ENCODE measurements at places on chromosomes 4 and X. TPM values are rescaled to one million over a fixed set of nuclear protein-coding genes. Genes with fewer than 3 reads are reported as not detected.

Gene TLR2
- 2.6 TPM for polyA plus RNA-seq

DNA sequence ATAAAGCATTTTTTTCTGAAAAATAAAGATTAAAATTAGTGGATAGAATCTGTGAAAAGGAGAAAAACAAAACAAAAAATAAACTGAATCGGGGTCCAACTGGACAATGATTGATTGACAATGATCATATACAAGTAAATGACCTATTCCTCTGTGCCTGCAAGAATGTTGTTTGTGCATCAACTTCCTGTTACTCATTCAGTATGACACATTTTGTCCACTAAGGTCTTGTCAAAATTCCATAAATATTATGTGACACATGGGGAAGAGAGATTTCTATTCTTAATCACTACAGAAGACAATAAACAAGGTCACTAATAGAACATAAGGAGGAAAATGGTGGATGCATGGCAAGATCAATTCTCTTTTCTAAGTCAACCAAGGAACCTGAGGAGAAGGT is 54.9 kb downstream of the F8 start:
- H3K27me3 ChIP-seq, result no peaks in the 10 kb centered on the region
- DNase-seq, result no peak
- H3K4me1 ChIP-seq, result no peaks in the 10 kb centered on the region
- no peaks in the 10 kb centered on the region for H3K36me3 ChIP-seq

Gene CWH43
- not detected for polyA plus RNA-seq

DNA sequence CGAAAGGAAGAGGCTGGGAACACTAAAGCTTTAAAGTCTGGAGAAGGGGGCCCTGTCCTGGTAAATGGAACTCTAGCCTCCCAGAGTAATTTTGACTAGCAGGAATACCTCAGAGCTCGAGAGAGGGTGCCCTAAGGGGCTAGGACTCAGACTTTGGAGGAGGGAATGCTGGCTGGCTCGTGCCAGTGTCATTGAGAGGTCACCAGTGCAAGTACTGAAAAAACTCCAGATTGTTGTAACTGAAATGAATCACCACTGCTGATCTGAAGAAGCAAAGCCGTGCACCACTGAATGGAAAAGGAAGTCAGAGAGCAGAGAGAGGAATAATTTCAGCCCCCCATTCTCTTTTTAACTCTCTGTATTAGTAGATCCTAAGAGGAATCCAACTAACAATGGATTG is 690.2 kb downstream of the FAT4 start:
- H3K4me3 ChIP-seq, result no peak overlapping the region
- H3K4me1 ChIP-seq, result no peaks in the 10 kb centered on the region
- no peaks in the 10 kb centered on the region for H3K36me3 ChIP-seq

DNA sequence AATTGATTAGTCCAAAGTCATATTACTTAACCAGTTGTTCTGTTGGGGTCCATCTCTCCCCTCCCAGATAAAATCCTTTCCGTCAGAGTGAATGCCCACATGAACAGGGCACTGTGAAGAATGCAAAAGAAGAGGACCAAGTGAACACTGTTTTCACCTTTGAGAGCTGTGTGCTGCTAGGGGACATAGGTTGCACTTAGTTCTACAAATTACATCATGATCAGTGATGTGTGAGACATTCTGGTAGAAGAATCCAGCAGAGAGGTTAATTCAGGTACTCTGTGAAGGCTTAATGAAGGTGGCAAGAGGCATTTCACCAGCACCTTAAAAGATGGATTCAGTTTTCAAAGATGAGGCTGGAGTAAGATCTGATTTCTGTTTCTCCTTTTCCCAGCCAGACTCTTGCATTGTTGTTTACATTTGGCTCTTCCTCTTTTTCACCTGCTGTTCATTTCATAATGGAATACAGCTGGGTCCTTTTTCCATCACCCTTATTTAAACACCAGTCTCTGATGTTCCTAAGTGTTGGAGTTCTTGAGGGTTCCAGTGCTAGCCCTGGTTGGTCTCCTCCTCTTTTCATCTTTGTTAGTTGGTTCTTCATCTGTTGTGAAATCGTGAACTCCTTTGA is 10.9 kb downstream of the GAB1 start:
- H3K27ac ChIP-seq, result no peak overlapping the region
- DNase-seq, result no peak
- H3K36me3 ChIP-seq, result no peaks in the 10 kb centered on the region
- H3K27me3 ChIP-seq, result no peaks in the 10 kb centered on the region
- peaks cover 26% of the 10 kb centered on the region for H3K4me1 ChIP-seq

GRCh38 chr4:107930821-107931774 is at the start of gene CYP2U1:
CYP2U1 (plus strand) TSS chr4:107931549; CDS start chr4:107931644, 95 bp downstream.
- no peaks in the 10 kb centered on the region for H3K36me3 ChIP-seq
- H3K4me1 ChIP-seq, result peaks cover 35% of the 10 kb centered on the region
- no peaks in the 10 kb centered on the region for H3K27me3 ChIP-seq
- peak; percentile 87 for DNase-seq
- peak within 1 kb of the TSS; percentile 90 for H3K27ac ChIP-seq

- no peaks in the 10 kb centered on the region for H3K4me1 ChIP-seq
- H3K27me3 ChIP-seq, result no peaks in the 10 kb centered on the region
- no peaks in the 10 kb centered on the region for H3K36me3 ChIP-seq
- DNase-seq, result no peak
- H3K27ac ChIP-seq, result no peak overlapping the region
These were observed 296.9 kb downstream of the GRID2 start for GRCh38 chr4:92600638-92601037.

GRCh38 chr4:71941001-71941400 is 90.8 kb upstream of the NPFFR2 start:
- H3K27ac ChIP-seq, result no peak overlapping the region
- no peak for DNase-seq
- no peaks in the 10 kb centered on the region for H3K4me1 ChIP-seq
- H3K4me3 ChIP-seq, result no peak overlapping the region
- no peaks in the 10 kb centered on the region for H3K36me3 ChIP-seq

DNA sequence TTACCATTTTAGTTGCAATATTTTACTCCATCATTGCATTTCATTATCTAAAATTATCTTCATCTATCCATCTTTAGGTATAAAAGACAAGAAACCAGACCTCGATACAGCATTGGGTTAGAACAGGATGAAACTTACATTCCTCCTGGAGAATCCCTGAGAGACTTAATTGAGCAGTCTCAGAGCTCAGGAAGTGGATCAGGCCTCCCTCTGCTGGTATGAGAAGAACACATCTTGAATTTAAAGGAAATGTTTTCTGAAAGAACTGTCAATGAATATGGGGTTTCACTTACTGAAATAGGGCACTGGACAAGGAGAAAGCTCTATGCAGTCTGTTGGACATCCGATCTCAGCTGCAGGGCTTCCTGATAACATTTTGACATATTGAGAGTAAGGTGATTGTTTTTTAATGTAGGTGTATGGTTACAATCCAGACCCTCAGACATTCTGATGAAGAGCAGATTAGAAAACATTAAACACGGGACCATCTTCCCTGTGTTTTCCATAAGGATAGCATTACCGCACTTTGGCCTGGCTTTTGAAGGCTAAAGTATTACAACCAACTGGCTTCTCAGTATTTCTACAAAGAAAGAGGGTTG is 367.2 kb downstream of the BMPR1B start:
- no peak overlapping the region for H3K4me3 ChIP-seq
- H3K36me3 ChIP-seq, result no peaks in the 10 kb centered on the region
- H3K27ac ChIP-seq, result no peak overlapping the region
- H3K27me3 ChIP-seq, result no peaks in the 10 kb centered on the region

- no peak overlapping the region for H3K4me3 ChIP-seq
- no peak for DNase-seq
- no peak overlapping the region for H3K27ac ChIP-seq
- H3K4me1 ChIP-seq, result peaks cover 8% of the 10 kb centered on the region
- H3K27me3 ChIP-seq, result no peaks in the 10 kb centered on the region
- no peaks in the 10 kb centered on the region for H3K36me3 ChIP-seq
These were observed 144.0 kb downstream of the RBMX2 start for GRCh38 chrX:130545796-130546195.

- H3K36me3 ChIP-seq, result no peaks in the 10 kb centered on the region
- H3K27me3 ChIP-seq, result no peaks in the 10 kb centered on the region
- no peak for DNase-seq
These were observed 13.1 kb downstream of the GPR82 start for GRCh38 chrX:41737065-41737464.

Gene ESX1
- polyA plus RNA-seq, result not detected

GRCh38 chrX:13474164-13474516 is 95.3 kb upstream of the EGFL6 start:
- peak overlapping the region; percentile 68 for H3K27ac ChIP-seq
- H3K36me3 ChIP-seq, result peaks cover 5% of the 10 kb centered on the region
- H3K27me3 ChIP-seq, result no peaks in the 10 kb centered on the region
- H3K4me1 ChIP-seq, result peaks cover 69% of the 10 kb centered on the region
- peak; percentile 42 for DNase-seq

Gene C4orf51
- not detected for polyA plus RNA-seq

- H3K27ac ChIP-seq, result no peak overlapping the region
- H3K4me1 ChIP-seq, result peaks cover 28% of the 10 kb centered on the region
- no peak overlapping the region for H3K4me3 ChIP-seq
- H3K27me3 ChIP-seq, result peaks cover 21% of the 10 kb centered on the region
- DNase-seq, result no peak
- H3K36me3 ChIP-seq, result peaks cover 8% of the 10 kb centered on the region
These were observed 18.8 kb downstream of the PPP2R3B start for GRCh38 chrX:367866-368265.

Gene MTMR8
- polyA plus RNA-seq, result 3.0 TPM

Gene MAGEA11
- not detected for polyA plus RNA-seq

GRCh38 chrX:71440401-71440800 is 74.2 kb downstream of the TAF1 start:
- DNase-seq, result no peak
- H3K27ac ChIP-seq, result no peak overlapping the region
- no peaks in the 10 kb centered on the region for H3K27me3 ChIP-seq
- peaks cover 13% of the 10 kb centered on the region for H3K4me1 ChIP-seq
- peaks cover 8% of the 10 kb centered on the region for H3K36me3 ChIP-seq
- H3K4me3 ChIP-seq, result no peak overlapping the region

Gene COL25A1
- not detected for polyA plus RNA-seq

GRCh38 chr4:84531689-84532088 is 32.6 kb upstream of the NKX6-1 start:
- H3K27ac ChIP-seq, result no peak overlapping the region
- no peaks in the 10 kb centered on the region for H3K36me3 ChIP-seq
- no peak for DNase-seq
- H3K4me3 ChIP-seq, result no peak overlapping the region
- peaks cover 47% of the 10 kb centered on the region for H3K27me3 ChIP-seq

- peaks cover 41% of the 10 kb centered on the region for H3K4me1 ChIP-seq
- H3K4me3 ChIP-seq, result peak overlapping the region; percentile 50
- H3K27me3 ChIP-seq, result no peaks in the 10 kb centered on the region
- no peak for DNase-seq
These were observed 102.4 kb downstream of the PARM1 start for GRCh38 chr4:75035321-75035720.

Gene TXK
- 0.13 TPM for polyA plus RNA-seq

DNA sequence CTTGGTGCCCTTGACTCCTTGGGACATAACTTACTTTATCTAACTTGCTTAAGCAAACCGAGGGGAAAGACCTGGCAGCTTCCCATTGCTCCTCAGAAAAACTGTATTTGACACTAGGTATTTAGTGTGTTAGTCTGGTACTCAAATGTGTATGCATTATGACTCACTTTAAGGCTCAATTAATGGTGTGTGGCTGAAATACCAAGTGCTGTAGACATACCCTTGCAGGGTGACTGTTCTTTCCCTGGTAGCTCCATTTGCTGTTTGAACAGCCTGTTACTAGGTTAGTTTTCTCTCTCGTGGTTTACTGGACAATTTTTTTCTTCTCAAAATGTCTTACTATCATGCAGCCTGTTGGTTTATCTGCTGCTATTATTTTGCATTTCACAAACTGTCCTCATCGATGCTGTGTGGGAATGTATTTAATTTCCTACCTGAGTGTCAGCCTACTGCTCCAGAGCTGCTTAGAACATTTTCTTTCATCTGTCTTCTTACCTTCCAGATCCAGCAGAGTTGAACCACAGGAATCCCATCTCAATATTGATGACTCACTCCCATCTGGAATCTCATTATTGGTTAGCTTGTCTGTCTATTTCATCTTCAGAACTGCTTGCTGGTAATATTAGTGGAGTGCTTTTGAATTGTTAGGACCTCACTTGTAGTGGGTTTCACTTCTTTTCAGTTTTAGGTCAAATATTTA is 158.0 kb upstream of the FAT1 start:
- H3K4me1 ChIP-seq, result no peaks in the 10 kb centered on the region
- peak overlapping the region; percentile 41 for H3K27ac ChIP-seq
- peaks cover 3% of the 10 kb centered on the region for H3K27me3 ChIP-seq
- DNase-seq, result no peak
- no peaks in the 10 kb centered on the region for H3K36me3 ChIP-seq
- H3K4me3 ChIP-seq, result no peak overlapping the region

- peaks cover 5% of the 10 kb centered on the region for H3K4me1 ChIP-seq
- peaks cover 13% of the 10 kb centered on the region for H3K27me3 ChIP-seq
- H3K36me3 ChIP-seq, result no peaks in the 10 kb centered on the region
- no peak overlapping the region for H3K4me3 ChIP-seq
These were observed 1.3 kb downstream of the NEXMIF start for GRCh38 chrX:74923942-74924448.

- H3K4me3 ChIP-seq, result no peak overlapping the region
- H3K36me3 ChIP-seq, result no peaks in the 10 kb centered on the region
- no peak for DNase-seq
- H3K27me3 ChIP-seq, result peaks cover 16% of the 10 kb centered on the region
- no peaks in the 10 kb centered on the region for H3K4me1 ChIP-seq
These were observed 329.4 kb downstream of the ANK2 start for GRCh38 chr4:113378836-113379235.

GRCh38 chr4:126976850-126977632 is 655.7 kb upstream of the INTU start:
- H3K36me3 ChIP-seq, result no peaks in the 10 kb centered on the region
- H3K27ac ChIP-seq, result no peak overlapping the region
- no peaks in the 10 kb centered on the region for H3K27me3 ChIP-seq
- H3K4me3 ChIP-seq, result no peak overlapping the region
- H3K4me1 ChIP-seq, result no peaks in the 10 kb centered on the region

DNA sequence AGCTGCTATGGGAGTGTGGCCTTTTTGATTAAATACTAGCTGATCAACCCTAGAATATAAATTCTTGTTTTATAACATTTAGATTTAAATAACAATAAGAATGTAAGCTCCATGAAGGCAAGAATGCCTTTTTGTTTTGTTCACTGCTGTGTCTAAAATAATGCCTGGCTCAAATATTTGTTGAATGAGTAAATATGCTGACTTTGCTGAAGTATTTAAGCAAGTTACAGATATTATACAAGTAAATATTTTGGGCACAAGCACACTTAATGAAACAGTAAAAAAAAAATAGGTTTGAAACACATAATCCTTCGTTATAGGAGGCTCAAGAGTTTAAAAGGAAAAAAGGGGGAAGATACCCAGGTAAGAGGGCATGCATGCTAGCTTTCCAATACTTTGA is 24.1 kb downstream of the FABP2 start:
- peaks cover 19% of the 10 kb centered on the region for H3K36me3 ChIP-seq
- DNase-seq, result no peak
- H3K27me3 ChIP-seq, result no peaks in the 10 kb centered on the region
- H3K4me1 ChIP-seq, result peaks cover 38% of the 10 kb centered on the region

Gene CT45A7
- polyA plus RNA-seq, result not detected

- peaks cover 3% of the 10 kb centered on the region for H3K4me1 ChIP-seq
- peaks cover 26% of the 10 kb centered on the region for H3K27me3 ChIP-seq
- H3K36me3 ChIP-seq, result peaks cover 8% of the 10 kb centered on the region
- DNase-seq, result no peak
These were observed 194.9 kb upstream of the RPS6KA3 start for GRCh38 chrX:20461576-20461975.

Gene PFKFB1
- not detected for polyA plus RNA-seq

Gene CXCR3
- 1.6 TPM for polyA plus RNA-seq

All from naive B cell (primary cell).